ENCODE measurements at places on chromosomes 11 and 22. TPM values are rescaled to one million over a fixed set of nuclear protein-coding genes. Genes with fewer than 3 reads are reported as not detected.

DNA sequence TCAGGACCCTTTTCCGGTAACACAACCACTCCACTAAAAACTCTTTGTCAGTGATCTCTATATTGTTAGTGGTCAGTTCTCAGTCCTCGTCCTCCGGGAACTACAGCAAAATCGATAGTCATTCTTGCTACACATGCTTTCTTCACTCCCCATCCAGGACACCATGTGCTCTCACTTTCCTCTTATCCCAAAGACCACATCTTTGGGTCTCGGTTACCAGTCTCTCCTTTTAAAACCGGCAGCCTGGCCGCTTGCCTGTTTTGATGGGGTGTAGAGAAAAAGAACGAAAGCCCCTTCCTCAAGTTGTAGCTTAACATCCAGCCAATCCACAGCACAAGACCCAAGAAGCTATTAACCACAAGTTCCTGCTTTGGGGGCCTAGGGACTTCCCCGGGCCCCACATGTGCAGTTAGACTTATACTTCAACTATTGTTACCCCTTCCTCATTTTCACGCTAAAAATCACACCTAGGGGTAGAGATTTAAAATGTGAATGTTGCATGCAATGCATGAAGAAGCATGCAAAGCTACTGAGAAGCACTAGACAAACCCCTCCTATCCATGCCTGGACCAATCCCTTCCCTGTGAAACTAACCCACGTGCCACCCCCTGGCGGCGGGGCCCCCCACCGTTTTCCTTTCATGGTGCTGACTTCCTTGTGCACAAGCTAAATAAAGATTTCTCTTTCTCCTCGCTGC lies 1.5 kb upstream of the TOLLIP start:
- no peak for DNase-seq

DNA sequence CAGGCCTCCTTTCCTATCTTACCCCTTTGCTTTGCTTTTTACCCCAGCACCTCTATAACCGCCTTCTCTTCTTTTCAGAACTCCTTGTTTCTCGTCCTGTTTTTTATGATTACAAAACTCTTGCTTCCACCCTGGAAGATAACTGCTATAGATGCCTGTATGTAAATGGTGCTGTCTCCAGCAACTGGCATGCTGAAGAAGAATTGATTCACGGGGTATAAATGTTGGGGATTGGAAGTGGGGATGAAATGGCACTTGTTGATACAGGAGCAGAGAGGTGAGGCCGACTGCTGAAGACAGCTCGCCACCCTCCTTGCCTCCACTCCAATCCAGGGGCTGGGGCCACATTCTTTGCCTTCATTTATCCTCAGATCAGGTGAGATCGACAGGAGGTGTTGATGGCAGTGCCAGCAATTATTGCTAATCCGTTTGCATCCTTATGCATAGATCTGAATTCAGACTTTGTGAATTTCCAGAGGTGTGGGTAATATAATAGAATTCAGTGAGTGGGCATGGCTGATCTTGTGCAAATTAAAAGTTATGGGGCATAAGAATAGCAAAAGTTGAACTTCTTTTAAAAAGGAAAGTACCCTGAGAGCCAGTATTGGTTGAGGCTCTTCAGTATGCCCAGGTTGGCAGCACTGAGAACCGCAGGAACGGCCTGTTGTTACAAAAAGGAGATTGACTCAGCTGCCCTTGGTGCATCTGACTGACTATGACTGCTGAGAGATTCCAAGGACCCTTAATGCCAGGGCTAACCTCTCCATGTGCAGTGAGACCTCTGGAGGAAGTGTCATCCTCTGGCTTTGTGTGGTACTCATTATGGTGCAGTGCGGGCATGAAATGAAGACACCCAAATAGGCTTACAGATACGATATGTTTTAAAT lies 5.3 kb downstream of the NEAT1 start:
- DNase-seq = peak; percentile 83

GRCh38 chr11:112316971-112317370 lies 56.3 kb upstream of the PLET1 start:
- DNase-seq = no peak

GRCh38 chr22:50134481-50134880 lies 36.0 kb upstream of the PANX2 start:
- no peak for DNase-seq

GRCh38 chr11:69557266-69557665 lies 75.8 kb downstream of the LINC01488 start:
- DNase-seq = no peak

- DNase-seq = no peak
Observed at GRCh38 chr22:22888571-22889353, 1.1 kb downstream of the IGLL5 start.

DNA sequence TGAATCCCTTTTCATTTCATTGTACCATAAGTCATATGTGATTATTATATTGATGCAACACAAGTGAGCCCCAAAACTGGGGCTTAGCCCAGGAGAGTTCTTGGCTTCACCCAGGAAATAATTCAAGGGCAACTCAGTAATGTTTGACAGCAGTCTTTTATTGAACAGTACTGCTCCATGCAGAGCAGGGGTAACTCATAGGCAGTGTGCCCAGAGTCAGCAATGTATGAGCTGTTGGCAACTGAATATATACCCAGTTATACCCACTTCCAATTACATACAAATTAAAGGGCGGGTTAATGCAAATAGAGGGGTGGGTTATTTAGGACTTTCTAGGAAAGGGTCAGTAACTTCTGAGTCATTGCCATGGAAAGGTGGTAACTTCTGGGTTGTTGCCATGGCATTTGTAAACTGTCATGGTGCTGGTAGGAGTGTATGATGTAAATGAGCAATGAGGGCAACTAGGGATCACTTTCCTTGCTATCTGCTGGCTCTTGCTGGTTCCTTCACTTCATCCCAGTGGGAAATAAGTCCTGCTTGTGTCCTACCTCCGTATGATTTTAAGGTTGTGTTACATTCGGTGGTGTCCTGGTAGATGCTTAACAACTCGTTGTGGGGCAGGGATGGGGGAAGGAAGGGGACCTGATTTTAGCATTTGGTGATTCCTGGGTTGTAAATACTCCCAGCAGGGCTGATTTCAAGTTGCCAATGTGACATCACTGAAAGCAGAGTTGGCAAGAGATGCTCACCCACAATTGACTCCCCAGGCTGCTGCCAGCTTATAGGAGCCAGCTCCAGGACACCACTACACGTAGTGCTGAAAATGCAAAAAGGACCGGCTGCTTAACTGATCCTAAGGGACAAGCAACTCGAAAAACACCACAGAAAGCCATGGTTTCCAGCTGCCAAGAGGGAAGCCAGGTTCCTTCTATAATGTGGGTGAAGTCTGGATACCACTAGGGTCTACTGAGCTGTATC lies 70.1 kb downstream of the SYT9 start:
- no peak for DNase-seq

DNA sequence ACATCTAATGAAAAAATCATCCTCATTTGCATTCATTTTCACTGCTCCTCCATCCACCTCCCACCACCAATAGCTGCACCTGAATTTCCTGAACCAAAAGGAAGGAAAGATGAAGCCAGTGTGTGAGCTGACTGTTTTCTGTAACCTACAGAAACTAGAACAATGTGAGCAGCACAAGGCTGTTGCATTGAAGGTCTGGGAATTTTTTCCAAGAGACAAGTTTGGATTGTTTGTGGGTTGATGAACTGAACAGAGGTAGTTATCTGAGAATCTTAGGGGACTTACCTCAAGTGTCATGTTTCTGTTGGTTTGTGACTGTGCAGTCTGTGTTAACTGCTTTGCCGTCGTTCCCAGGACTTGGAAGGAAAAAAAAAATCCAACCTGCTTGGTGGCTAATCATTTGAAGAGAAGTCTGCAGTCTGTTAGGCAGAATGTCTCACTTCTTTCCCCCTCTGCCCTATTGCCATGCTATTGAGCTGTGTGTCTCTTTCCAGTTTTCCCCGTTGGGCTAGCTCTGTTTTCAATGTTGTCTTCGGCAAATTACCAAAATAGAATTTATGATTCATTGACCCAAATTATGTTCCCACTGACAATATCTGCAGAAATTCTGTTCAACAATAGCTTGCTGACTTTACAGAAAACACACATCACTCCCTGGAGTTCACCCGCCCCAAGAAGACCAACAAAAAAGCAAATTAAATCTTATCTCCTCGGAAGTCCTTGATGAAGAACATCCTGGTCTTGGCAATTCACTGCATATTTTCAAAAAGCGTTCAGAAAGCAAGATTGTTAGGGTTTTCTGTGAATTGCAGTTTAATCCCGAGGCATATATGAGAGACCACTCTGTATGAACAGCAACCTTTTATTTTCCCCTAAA lies 76.0 kb downstream of the SC5D start:
- DNase-seq = no peak

DNA sequence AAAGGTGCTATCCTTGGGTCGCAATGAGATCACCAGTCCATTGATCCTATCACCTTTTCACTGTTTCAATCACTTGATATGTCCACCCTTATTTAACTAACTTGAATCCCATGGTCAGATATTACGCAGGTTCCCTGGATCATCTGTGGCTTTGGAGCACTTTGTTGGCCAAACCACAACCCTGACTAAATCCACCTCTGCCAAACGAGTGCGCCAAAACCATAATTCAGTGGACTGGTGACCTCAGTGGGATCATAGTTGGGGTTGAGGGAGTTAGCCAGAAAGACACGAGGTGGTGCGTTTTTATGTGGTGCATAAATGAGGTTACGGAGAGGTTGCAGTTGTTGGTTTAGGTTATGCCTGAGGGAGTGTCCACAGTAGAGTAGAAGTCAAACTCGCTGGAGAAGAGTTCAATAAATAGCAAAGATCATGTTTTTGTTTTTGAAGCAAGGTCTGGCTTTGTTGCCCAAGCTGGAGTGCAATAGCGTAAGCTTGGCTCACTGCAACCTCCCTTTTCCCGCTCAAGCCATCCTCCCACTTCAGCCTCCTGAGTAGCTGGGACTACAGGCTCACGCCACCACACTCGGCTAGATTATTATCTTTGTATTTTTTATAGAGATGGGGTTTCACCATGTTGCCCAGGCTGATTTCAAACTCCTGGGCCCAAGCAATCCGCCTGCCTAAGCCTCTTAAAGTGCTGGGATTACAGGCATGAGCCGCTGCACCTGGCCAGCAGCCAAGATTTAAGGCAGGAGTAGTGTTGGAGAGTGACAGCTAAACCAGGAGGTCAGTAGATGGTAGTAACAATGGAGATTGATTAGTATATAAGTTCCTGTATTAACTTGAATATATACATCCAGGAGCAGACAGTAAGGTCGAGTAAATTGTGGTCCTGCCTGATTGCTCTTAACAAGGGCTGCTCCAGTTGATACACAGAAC lies 4.5 kb downstream of the FOXR1 start:
- DNase-seq = no peak

GRCh38 chr11:78646564-78647185 lies 72.0 kb upstream of the NARS2 start:
- peak; percentile 68 for DNase-seq

- DNase-seq = no peak
Observed at GRCh38 chr11:74070723-74071492, 62.0 kb upstream of the UCP3 start.

- DNase-seq = peak; percentile 28
Observed at GRCh38 chr11:84384731-84385130, 1098.6 kb upstream of the CCDC90B start.

GRCh38 chr11:46491661-46492330 lies 100.2 kb upstream of the CHRM4 start:
- DNase-seq = no peak

GRCh38 chr22:32649515-32650200 lies 151.8 kb upstream of the TIMP3 start:
- no peak for DNase-seq

DNA sequence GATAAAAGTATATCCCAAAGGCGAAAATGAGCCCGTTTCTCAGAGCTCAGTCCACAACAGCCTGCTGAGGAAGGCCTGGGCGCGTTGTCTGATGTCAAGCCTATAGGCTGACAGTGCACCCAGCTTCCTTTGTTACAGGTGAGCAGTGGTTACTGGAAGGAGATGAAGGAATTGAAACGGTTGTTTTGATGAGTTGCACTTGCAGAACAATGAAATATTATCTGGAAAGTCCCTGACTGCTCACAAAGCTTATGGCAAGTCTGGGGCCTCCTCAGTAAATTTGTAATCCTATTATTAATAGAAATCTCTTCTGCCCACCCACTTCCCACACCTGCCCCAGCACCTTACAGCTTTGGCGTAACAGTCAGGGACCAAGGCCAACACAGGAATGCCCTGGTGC lies 77.8 kb downstream of the C11orf91 start:
- peak; percentile 50 for DNase-seq

GRCh38 chr11:78406568-78407196 lies 10.9 kb downstream of the GAB2 start:
- peak; percentile 40 for DNase-seq

GRCh38 chr11:20022363-20023081 lies 137.8 kb downstream of the DBX1 start:
- peak; percentile 67 for DNase-seq

Gene RAG2
- polyA plus RNA-seq = not detected

Gene TSG101
- polyA plus RNA-seq = 105 TPM

Gene OR10D3
- polyA plus RNA-seq = not detected

Gene TRIM66
- polyA plus RNA-seq = 2.2 TPM
